DMS79 (cell line): ENCODE measurements at places on chromosomes 5 and 9.
A peak's percentile ranks its signal among the peaks of the same experiment; 100 is the strongest.

- no peak for DNase-seq
Measured at GRCh38 chr5:100424787-100425186, 110.4 kb upstream of the FAM174A start.

GRCh38 chr9:33166231-33167083 is 679 bp downstream of the B4GALT1 start:
- DNase-seq: peak; percentile 24

DNA sequence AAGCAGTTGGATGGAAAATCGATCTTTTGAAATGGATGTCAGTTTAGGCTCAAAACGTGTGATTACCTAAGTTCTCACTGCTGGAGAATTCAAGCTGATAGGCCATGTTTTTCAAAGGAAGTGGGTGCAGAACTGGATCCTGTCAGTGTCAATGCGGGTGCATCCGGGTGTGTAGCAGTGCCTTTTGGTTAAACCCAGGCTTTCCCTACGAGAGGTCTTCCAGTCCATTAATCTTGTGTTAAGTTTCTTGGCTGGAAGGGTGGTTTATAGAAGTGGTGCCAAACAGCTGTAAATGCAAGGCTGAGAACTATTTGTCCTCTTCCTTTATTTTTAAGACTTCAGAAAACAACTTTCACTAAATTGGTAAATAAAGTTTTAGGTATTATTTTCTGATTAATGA is 71.9 kb downstream of the DAPK1 start:
- no peak for DNase-seq

GRCh38 chr5:181237729-181238385 is 5.8 kb downstream of the RACK1 start:
- no peak for DNase-seq

- no peak for DNase-seq
Measured at GRCh38 chr5:163535290-163535689, 29.9 kb downstream of the MAT2B start.

DNA sequence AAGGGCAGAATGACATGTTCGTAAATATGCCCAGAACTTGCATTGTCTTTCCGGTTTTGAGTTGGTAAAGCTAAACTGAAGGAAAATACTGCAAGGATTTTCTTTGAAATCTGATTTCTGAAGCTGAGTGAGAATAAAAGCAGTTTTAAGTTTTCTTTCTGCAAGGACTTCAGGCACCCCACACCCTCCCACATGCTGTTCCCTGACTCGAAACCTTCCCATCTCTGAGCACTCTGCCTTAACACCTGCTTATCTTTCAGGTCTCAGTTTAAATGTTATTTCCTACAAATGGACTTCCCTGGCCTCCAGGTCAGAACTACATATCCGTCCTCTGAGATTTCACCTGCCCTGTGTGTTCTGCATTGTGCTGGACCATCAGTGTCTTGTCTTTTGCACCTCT is 93.8 kb downstream of the KLHL3 start:
- DNase-seq: no peak

DNA sequence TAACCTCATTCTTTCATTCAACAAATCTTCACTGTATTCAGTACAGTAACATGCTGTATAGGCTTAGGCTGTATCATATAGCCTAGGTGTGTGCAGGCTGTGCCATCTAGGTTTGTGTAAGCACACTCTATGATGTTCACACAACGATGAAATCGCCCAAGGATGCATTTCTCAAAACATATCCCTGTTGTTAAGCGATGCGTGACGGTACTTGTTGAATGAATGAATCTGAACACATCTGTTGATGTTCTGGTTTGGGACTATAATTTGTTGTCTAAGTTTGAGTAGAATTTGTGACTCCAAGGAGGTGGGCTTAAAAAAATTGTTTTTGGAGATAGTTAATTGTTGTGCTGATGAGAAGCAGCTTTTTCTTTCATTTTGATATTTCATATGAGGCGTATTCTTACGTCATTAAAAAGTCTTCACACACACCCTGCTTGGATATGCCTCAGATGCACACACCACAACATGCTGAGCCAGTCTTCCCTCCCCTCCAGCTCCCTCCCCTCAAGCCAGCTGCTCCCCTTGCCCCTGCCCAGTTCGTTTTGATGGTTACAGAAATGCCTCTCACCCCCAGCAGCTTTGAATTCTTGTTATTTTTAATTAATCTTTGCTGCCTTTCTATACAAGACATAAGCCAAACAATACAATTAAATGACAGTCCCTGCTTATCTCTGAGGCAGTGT is 5.5 kb upstream of the PSAT1 start:
- DNase-seq: no peak

DNA sequence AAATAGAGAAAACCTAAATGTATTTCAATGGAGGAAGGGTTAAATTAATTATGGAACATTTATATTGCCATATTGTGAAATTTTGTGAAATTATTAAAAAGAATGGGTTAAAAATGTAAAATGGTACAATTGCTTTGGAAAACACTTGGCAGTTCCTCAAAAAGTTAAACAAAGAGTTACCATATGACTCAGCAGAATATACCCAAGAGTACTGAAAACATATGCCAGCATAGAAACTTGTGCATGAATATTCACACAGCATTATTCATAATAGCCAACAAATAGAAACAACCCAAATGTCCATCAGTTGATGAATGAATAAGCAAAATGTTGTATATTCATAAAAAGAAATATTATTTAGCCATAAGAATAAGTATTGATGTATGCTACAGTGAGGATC is 181.0 kb upstream of the MAST4 start:
- DNase-seq: no peak

DNA sequence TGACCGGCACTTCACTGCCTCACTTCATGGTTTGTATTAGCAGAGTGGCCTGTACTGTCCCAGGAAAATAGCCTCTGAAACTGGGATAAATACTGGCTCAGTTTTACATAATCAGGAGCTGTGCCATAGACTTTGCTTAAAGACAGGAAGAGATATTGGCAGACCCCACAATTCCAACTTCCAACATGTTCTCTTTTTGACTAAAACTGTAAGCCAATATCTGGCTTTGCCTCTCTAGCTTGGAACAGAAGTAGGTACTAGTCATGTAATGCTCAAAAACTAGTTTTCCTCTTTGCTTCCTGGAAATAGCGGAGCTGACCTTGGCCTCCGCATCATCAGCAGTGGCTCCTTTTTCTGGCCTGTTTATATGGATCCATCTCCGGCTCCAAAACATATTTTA is 276.9 kb downstream of the CDH9 start:
- DNase-seq: no peak

- no peak for DNase-seq
Measured at GRCh38 chr5:136028782-136029742, at the start of gene TGFBI. TSS of gene TGFBI (plus strand) at chr5:136028988. CDS start at chr5:136029056, 68 bp downstream.

DNA sequence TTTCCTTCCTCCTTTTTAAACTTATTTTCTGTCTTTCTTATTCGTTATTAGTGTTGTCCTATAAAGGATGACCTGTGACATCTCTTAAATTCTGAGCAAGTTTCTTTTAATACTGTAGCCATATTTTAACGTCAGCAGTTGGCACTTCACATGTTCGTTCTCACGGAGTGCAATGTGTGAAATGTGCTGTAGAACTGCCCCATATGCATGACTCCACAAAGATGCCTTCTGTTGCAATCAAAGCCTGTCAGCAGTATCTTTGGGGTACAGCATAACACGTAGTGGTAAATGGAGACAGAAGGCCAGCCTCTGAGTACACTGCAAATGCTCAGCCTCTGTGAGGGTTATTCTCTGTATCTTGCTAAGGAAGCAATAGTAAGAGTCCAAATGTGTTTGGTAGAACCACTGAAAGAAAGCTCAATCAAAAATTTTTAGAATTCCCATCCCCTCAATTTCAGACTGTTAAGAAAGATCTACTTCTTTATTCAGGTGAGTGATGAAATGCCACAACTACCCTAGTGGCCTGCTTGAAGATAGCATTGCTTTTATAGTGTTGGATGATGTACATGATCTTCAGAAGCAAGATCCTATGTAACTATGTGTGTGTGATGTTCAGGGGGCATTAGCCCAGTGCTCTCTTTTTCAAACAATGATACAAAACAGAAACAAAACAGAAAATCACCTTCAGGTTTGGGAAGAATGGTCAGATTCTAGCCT is 277.7 kb downstream of the TMEM167A start:
- no peak for DNase-seq

DNA sequence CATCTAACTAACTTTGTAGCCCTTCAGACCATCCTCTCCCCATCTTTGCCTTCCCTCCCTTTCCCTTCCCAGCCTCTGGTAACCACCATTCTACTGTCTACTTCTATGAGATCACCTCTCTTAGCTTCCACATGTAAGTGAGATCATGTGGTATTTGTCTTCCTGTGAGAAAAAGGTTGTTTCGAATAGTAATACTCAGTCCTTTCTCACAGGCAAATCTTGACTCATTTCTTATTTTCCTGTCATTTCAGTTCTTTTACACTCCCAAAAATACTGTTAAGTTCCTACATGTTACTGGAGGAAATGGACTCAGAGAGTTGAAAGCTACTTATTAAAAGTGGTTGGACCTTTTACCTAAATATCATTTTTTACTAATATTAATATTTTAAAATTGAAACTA is 82.1 kb downstream of the SLF1 start:
- no peak for DNase-seq

DNA sequence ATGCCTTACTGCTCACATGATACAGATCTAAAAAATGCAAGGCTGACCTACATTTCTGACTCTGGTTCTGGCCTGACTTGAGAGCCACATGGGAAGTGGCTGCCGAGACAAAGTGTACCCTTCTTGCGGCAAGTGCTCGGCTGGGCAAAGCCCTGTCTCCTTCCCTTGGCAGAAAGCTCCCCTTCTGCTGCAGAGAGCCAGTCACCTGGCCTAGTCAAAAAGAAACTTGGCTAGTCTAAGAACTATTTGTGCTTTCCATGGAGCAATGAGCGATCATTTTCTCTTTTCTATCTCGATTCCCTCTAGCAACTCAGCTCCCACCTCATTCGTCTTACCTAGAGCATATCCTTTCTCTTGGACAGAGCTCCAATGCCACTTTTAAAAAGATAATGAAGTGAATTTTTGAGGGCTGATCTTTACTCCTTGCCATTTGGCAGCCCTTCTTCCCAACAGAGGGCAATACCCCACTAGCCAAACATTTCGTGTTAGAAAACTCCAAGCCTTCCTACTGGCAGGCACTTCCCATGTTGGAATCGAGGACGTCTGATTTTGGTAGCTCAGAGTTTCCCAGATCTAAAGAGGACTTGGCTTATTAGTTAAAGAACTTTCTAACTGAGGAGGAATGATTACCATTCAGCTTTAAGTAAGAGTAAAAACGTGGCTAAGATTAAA is 108.1 kb upstream of the PRRC1 start:
- no peak for DNase-seq

- no peak for DNase-seq
Measured at GRCh38 chr5:127290946-127291693, 524 bp downstream of the MEGF10 start.

GRCh38 chr5:122770477-122770876 is 4.4 kb upstream of the SNX2 start:
- DNase-seq: no peak

DNA sequence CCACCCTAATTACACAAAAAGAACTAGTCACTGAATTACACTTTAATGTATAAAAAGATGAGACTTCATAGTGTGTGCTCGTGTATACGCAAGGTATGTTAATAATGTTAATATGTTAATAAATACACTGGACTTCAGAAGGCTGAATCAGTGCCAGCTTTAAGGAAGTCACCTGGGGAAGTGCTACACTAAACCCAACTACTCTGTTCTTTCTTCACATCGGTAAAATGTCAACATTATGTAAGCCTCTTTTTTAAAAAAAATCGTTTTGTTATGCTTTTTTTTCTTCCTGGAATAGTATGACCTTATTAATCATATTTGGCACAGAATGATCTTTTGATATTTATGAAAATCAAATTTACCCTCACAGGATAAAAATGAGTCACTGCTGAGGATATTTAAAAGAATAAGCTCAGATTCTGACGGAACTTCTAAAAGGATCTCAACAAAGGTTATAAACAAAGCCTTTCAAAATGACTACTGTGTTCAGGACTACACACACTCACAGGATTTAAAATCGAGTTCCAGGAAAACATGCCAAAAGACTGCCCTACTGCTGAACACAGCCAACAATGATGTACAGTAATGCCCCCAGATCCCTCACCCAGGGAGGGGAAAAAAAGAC is 75.9 kb downstream of the AUH start:
- no peak for DNase-seq

DNA sequence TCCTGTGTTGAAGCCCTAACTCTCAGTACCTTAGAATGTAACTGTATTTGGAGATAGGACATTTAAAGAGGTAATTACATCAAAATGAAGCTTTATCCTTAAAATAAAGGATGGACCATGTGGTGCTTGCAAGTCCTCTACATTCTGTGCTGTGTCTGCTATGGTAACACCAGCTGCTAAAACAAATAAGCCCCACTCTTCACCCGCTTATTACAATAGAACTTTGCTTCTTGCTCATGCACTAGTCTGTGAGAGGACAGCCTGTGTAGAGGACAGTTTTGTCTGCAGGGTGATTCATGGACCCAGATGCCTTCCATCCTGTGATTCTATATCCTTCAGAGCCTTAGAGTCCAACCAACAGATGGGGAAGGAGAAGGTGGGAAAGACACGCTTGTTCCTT is 12.5 kb upstream of the IGFBPL1 start:
- DNase-seq: no peak

DNA sequence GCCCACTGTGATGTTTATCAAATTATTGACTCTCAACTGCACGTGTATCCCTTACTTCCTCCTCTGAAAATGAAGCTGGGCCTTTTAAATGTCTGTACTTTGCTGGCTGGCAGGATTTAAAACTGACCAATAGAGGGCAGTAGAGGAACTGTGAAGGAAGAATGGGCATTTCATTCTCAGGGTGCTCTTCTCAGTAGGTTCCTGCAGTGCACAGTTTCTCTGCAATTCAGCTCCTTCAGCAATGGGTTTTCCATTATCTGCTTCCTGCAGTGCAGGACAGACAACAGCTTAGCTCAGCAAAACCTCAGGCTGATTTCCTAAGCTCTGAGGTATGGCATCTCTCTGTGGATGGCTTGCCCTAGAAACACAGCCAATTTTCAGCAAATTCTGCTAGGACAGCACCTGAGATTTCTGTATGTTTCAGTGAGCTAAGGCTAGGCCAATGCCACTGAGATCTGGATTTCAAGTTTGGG is 298.4 kb upstream of the PRDM9 start:
- no peak for DNase-seq

GRCh38 chr5:82913971-82914370 is 163.2 kb downstream of the TMEM167A start:
- DNase-seq: no peak

DNA sequence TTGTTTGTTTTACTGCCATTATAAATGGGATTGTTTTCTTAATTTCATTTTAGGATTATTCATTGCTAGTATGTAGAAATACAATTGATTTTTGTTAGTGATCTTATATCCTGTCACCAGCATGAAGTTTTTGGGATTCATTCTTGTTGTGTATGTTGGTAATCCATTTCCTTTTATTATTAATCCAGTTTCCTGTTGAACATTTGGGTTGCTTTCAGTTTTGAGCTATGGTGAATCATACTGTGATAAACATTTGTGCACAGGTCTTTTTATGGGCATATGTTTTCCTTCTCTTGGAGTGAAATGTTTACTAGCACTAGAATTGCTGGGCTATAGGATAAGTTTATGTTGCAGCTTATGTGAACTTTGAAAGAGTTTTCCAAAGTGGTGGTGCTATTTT is 69.6 kb downstream of the MAN2A1 start:
- no peak for DNase-seq
